PC-9 (cell line): ENCODE measurements at places on chromosomes 16 and 17. TPM values are rescaled to one million over a fixed set of nuclear protein-coding genes. Genes with fewer than 3 reads are reported as not detected.

DNA sequence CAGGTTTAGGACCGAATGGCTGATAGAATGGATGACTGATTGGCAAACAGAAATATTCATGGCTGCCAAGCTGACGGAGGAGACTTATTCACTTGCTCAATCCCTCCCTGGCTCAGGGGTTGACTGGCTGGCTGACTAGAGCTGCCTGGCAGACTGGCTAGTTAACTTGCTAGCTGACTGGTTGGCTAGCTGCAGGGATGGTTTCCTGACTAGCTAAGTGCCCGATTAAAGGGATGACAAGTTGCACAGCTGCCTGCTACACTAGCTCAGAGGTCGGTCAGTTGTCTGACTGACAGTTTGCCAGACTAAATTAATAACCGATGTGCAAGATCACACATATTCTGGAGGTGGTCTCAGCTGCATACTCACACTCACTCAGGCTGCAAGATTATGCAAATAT is 1208.4 kb upstream of the CDH8 start:
- DNase-seq: no peak

DNA sequence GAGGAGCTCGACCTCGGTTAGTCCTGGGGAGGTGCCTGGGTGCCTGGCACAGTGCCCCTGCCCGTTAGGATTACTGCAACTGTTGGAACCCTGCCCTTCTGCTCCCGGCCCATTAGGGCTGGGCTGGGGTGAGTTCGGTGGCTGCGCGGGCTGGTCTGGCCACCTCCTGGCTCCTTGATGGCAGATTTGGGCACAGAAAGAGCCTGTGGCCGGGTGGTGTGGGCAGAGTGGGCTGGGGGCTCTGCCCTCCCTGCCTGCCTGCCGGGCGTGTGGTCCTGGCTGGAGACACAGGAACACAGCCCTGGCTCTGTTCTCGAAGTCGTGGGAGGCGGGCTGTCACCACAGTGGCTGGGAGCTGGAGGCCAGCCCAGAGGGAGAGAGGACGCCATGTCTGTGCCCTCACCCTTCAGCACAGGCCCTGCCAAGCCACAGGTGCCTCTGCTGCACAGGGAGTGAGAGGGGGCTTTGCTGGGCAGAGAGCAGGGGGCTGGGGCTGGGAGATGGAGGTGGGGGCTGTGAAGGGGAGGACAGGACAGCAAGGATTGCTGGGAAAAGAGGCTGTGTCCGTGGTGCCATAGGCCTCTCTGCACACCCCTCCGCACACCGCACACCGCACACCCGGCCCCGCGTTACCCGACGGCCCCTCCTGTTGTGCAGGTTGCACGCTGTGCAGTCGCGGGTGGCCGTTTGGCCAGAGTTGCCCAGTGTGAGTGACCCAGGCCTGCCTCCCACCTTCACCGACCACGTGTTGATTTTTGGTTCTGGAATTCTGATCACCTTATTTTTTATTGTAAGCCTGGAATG is 236.6 kb upstream of the GSE1 start:
- no peak for DNase-seq

DNA sequence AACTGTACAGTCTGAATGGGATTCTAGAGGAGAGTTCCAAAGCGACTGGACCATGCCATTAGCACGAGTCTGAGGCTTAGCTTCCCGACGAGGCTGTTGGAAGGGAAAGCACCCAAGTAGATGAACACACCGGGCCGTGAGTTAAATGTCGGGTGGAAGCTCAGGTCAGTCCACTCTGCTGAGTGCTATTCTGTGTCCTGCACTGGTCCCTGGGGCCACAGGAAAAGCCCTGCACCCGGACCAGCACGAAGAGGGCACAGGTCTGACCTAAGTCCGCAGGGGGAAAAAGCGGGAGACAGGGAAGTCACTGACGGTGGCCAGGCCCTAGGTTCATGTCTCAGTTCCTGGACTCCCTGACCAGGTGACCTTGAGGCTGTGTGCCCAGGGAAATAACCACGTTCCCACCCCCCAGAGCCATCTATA is 44.1 kb upstream of the RBFOX3 start:
- DNase-seq: no peak

RGS11 gene
- not detected in 2 replicates for total RNA-seq

RNF112 gene
- 2.0 and 2.3 TPM in 2 replicates for total RNA-seq
